HFF-Myc (cell line): ENCODE measurements at places on chromosomes 12 and 14.

GRCh38 chr14:63752449-63753169 is 24.7 kb upstream of the SGPP1 start:
- no peak for DNase-seq

- no peak for DNase-seq
Observed at GRCh38 chr12:1865284-1865866, 45.0 kb downstream of the LRTM2 start.

- DNase-seq = no peak
Observed at GRCh38 chr14:102264355-102264754, 40.6 kb downstream of the MOK start.

- no peak for DNase-seq
Observed at GRCh38 chr14:24925771-24926374, 124.1 kb downstream of the STXBP6 start.

- no peak for DNase-seq
Observed at GRCh38 chr14:101591121-101591520, 29.8 kb downstream of the DIO3 start.

DNA sequence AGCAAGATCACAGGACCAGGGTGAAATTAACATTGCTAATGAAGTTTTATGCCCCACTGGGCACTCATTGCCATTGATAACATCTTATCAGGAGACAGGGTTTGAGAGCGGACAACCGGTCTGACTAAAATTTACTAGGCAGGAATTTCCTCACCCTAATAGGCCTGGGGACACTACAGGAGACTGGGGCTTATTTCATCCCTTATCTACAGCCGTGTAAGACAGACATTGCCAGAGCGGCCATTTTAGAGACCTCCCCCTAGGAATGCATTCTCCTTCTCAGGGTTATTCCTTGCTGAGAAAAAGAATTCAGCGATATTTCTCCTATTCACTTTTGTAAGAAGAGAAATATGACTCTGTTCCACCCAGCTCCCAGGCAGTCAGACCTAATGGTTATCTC is 8.3 kb downstream of the OR4K17 start:
- DNase-seq = no peak

DNA sequence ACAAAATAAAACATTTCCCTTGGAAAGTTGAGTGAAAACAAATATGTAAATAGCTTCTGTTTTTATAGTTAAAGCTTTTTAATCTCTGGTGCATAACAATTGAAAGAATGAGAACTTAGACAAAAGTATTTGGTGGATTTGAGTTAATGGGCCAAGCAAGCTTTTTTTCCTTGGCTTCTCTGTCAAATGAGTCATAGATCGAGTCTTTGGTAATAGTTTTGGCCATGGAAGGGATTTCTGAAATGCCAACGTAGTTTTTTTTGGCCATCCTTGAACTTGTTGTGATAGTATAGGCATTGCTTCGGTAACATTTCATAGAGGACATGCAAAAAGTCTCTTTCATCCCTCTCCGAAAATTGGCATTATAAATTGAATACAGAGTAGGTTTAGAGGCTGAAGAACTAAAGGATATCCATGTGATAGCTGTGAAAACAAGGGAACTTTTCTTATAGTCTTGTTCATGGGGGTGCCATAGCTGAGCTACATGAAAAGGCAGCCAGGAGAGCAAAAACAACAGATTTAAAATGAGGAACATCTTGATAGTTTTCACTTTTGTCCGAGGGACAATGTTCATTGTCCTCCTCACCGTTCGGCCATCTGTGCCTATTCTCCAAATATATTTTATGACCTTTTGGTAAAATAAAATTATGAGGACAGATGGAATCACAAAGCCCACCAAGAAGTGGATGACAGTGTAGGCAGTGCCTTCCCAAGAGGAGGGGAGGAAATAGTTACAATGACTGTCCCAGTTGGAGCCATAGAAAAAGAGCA is 34.7 kb downstream of the GPR19 start:
- DNase-seq = no peak

- no peak for DNase-seq
Observed at GRCh38 chr14:102824832-102825231, 47.6 kb downstream of the TRAF3 start.

GRCh38 chr12:128510511-128510910 is 243.5 kb downstream of the TMEM132C start:
- DNase-seq = no peak

DNA sequence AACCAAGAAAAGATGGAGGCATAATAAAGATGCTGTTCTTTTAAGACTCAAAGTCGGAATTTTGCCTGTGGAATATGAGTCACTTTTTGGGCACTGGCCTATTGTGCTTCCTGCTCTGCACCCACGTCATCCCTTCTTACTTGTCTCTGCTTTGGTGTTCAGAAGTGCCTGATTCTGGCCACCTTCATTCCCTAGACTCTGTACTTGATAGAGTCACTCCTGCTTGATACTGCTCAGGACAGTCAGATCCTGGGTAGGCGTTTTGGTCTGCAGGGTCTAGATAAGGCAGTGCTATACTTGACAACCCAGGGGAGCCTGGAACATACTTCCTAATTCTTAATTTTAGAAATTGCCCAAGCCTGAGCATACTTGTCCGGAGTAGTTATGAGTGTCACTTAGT is 1.9 kb downstream of the LRRK2 start:
- peak; percentile 36 for DNase-seq

GRCh38 chr12:114580306-114580705 is 103.7 kb downstream of the TBX3 start:
- DNase-seq = no peak

DNA sequence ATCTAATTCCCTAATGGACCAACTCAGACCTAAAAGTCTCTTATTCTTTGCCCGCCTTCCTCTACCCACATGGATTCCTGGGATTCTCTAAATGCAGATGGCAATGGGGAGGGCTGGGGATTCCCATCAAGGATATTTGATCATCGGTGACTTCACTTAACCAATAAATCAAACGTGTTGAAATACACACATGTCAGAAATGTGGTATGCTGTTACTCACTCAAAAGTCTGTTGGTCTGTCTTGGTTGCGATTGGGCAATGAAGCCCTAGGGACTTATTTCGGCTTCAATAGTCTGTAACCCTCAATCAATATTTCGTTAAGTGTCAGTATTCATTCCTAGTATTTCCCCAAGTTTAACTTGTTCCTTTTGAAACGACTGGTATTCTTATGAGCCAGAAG is 117.2 kb upstream of the DIO3 start:
- DNase-seq = no peak

- DNase-seq = peak; percentile 55
Observed at GRCh38 chr12:26746121-26746714, 86.8 kb downstream of the ITPR2 start.

- DNase-seq = no peak
Observed at GRCh38 chr12:49264466-49264872, 413 bp upstream of the TUBA1C start.

- no peak for DNase-seq
Observed at GRCh38 chr12:91098461-91098860, 12.8 kb downstream of the LUM start.

DNA sequence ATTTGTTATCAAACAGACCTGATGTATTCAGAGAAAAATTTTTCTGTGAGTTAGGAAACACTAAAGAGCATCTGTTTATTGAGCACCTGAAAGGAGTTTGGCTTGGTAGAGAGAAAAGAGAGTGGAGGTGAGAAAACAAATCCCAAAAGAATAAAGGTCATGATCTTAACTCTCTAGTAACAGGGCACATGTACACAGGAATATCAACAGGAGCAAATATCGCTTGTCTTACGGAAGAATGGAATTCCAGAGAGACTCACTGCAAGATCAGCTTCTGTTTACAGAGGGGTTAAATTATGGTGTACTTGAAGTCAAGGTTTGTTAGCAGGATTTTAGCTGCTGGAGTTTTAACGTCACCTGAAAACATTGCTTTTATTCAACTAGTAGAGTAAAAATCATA is 78.8 kb downstream of the SPPL3 start:
- no peak for DNase-seq

GRCh38 chr14:62661818-62662217 is 383.4 kb downstream of the KCNH5 start:
- no peak for DNase-seq

- no peak for DNase-seq
Observed at GRCh38 chr12:11555743-11556625, 93.5 kb upstream of the ETV6 start.

DNA sequence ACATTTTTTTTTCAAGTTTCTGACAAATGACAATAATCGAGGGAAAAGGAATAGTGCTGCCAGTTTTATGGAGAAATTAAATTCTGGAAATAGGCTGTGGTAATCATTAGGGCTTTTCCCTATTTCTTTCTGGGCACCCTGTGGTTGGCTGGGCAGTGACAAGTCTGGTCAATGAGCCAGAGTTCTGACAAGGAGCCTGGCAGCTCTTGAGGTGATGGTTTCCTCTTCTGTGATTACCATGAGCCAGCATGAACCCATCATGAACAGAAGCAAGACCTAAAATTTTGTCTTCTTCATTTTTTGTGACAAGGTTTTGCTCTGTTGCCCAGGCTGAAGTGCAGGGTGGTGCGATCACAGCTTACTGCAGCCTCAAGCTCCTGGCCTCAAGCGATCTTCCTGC is 115.8 kb downstream of the TRAFD1 start:
- no peak for DNase-seq

- DNase-seq = no peak
Observed at GRCh38 chr12:51127050-51127729, 43.8 kb upstream of the CSRNP2 start.

- DNase-seq = no peak
Observed at GRCh38 chr14:75402867-75403413, 24.9 kb upstream of the JDP2 start.

GRCh38 chr14:105894978-105895881 is 368.8 kb downstream of the TMEM121 start:
- DNase-seq = no peak

DNA sequence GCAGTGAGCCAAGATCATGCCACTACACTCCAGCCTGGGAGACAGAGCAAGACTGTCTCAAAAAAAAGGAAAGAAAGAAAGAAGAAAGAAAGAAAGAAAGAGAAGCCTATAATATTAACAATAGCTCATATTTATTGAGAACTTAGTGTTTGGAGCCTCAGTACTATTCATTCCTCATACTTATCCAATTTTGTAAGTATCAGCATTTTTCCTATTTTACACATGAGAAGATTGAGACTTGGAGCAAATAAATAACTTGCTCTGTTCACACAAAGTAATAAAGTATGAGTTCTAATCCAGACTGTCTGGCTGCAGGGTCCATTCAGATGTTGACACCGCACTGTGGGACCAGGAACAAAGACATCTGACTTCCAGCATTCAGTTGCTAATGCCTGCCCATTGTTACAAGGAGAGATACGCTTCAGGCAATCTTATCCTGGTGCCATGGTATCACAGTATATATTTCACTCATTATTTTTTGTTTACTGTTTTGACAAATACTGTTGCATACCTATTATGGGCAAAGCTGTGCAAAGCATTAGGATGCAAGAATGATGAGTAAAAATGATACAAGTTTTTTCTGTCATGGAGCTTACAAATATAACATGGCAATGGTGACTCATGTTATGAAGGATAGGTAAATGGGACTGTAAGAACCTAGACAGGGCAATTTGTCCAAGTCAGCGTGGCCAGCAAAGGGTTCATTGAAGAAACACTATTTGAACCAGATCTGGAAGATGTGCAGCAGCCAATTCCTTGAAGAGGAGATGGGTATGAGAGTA is 21.4 kb upstream of the TMTC2 start:
- DNase-seq = no peak

DNA sequence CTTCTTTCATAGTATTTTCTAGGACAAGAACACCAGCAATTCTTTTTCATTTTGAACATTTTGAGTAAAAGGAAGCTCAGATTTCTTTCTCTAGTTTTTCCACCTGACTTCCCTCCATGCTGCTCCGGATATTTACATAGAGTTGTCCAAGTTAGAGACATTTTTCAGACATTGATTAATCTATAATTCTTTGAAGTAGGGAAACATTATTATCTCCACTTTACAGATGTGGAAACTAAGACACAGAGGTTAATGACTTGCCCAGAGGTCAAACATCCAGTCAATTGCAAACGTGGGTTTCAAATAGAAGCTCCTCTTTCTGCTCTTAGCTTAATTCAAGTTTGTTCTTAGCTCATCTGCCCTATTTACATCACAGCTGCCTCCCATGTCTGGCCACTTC is 138.3 kb downstream of the EGLN3 start:
- no peak for DNase-seq

- DNase-seq = no peak
Observed at GRCh38 chr12:96770219-96771102, 136.6 kb upstream of the NEDD1 start.

GRCh38 chr14:51305751-51306150 is 65.7 kb downstream of the TMX1 start:
- DNase-seq = no peak

DNA sequence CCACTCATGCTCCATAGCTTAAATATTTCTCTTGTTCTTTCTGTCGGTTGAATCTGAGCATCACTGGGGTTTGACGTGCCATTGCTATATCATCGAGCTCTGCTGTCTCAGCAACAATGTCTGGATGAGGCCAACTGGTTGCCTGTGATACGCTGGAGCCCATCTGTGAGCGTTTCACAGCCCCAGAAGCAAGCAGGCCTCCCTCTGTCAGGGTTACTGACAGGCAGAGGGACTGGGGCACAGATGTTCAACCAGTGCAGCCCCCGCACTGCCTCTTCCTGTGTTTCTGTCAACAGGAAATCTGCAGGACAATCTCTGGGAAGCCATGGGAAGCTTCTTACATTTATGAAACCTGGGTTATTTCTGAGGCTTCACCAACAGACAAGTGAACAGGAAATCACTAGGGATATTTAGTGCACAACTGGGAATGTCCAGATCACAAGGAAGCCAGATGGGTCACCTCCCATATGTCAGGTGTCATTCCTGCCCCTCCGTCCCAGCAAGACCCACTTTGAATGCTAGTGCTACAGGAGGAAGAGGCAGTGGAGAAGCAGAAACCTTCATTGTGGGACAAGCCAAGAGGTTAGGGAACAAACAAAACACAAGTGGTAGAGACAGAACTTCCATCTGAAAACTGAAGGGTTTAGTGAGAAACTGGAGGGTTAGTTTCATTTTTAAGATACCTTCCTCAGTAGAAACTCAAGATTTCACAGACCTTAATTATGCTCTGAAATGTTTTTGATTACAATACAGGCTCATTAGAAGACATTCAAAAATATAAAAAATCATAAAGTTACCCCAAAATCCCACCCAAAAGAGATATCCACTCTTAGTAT is 24.1 kb downstream of the DMAC2L start:
- peak; percentile 63 for DNase-seq

DNA sequence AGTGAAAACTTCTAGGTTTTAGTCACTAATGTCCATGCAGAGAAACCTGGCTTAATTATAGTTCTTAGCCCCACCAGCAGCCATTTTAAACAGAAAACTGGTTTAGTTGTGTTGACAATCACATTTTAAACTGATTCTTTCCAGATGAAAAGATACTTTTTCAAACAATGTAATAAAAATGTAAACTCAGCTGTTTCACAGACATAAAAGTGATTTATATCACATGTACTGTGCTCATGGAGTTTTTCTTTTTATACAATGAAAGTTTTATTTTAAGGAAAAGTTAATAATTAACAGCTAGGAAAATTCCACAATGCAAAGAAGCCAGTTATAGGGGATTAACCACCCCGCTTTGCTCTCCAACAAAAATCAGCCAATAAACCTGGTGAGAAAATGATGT is 129.7 kb downstream of the PAX9 start:
- DNase-seq = no peak
